SW480 (cell line): ENCODE measurements at places on chromosomes 6 and 20.

DNA sequence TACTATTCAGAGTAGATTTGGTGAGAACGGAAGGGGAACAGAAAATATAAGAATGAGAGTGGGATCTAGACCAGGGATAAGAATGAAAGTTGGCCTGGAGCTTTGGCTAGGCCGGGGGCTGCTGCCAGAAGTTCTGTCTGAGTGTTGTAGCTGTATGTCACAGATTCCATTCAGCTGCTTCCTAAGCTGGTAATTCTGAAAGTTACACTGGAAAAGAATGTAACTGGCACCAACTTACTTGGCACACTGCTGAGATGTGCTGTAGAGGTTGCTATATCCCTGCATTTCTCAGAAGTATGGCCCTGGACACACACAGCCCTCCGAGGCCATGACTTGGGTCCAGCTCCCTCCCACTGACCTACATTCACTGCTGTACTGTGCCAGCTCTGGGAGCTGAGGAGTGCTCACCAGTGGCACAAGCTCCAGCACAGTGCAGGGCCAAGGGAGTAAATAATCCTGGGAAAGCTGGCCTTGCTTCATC lies 25.8 kb upstream of the TMEM217 start:
- DNase-seq: no peak

DNA sequence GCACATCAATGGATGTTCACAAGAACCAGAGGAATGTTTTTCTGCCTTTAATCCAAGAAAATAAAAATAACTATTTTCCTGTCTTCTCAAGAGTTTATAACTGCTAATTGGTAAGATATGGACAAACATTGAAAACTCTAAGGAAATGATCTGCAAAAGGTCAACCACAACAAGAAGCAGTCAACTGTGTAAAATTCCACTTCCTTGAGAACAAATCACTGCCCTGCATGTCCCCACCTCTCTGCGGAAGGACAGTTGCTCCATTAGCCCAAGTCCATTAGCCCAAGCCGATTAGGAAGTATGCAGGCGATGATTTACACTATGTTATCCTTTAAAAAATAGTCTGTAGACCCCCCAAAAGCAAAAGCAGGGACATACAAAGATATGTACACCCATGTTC lies 27.6 kb downstream of the SLC22A23 start:
- no peak for DNase-seq

GRCh38 chr6:115617031-115617430 lies 443.7 kb downstream of the FRK start:
- DNase-seq: no peak

GRCh38 chr6:4262526-4262925 lies 127.2 kb upstream of the ECI2 start:
- DNase-seq: no peak

GRCh38 chr6:103184776-103185175 lies 1674.9 kb downstream of the HACE1 start:
- no peak for DNase-seq

DNA sequence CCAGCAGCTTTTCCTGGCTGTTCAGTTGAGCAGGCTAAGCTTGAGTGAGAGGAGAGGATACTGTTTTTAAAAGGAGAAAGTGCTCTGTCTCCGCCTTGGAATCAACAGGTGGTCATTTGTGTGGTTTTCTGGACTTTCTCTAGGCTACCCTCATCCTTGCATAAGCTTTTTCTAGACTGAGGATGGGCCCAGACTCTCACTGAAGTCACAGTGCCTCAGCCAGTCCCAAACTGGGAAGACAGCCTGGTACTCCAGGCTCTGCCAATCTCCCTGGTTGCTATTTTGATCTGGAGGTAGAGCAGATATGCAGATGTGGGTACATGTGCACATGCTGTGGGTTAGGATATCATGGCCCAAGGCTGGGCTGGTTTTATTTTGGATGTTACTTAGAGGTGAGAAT lies 7.0 kb downstream of the SCUBE3 start:
- DNase-seq: no peak

- no peak for DNase-seq
Measured at GRCh38 chr6:2179950-2180349, 65.5 kb downstream of the GMDS start.

DNA sequence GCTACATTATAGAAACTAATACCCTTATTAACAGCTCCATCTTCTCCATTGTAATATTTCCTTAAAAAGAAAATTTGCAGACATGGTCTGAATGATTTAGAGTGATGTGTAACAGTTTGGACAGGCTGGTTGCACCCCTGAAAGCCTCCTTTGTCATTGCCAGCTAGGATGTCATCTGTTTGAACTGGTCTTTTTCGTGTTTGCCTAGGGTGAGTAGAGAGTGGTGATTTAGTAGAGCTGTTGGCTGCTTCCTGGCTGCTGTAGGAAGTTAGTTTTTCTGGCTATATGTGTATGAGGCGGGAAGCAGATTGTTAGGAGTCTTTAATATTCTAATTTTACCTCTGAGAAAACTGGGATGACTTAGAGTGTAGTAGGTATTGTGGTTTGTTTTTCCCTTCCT lies 101.1 kb downstream of the ZFAND3 start:
- no peak for DNase-seq

GRCh38 chr20:58712151-58712791 lies 19.7 kb downstream of the NPEPL1 start:
- DNase-seq: no peak
